ENCODE measurements at places on chromosomes 7 and 10. TPM values are rescaled to one million over a fixed set of nuclear protein-coding genes. Genes with fewer than 3 reads are reported as not detected.

BICC1 gene
- total RNA-seq = 23.5 TPM

CYP2C8 gene
- not detected for total RNA-seq

FZD1 gene
- 2.6 TPM for total RNA-seq

PCDH15 gene
- total RNA-seq = not detected

GPR37 gene
- total RNA-seq = 0.54 TPM

HOXA1 gene
- 3.6 TPM for total RNA-seq

AKR1C4 gene
- 0.18 TPM for total RNA-seq

All from A549 treated with dexamethasone at 1 μM for 4 hours (cell line).